ENCODE measurements at places on chromosomes 1 and 21. TPM values are rescaled to one million over a fixed set of nuclear protein-coding genes. Genes with fewer than 3 reads are reported as not detected.
A peak's percentile ranks its signal among the peaks of the same experiment; 100 is the strongest.

Gene PRAMEF26
- not detected for polyA plus RNA-seq

Gene FLG2
- polyA plus RNA-seq, result not detected

Gene SAMSN1
- 15.4 TPM for polyA plus RNA-seq

Gene CLCA1
- not detected for polyA plus RNA-seq

Gene KRTAP15-1
- polyA plus RNA-seq, result not detected

GRCh38 chr1:115338457-115338820 is 390 bp upstream of the NGF start:
- no peak for DNase-seq

DNA sequence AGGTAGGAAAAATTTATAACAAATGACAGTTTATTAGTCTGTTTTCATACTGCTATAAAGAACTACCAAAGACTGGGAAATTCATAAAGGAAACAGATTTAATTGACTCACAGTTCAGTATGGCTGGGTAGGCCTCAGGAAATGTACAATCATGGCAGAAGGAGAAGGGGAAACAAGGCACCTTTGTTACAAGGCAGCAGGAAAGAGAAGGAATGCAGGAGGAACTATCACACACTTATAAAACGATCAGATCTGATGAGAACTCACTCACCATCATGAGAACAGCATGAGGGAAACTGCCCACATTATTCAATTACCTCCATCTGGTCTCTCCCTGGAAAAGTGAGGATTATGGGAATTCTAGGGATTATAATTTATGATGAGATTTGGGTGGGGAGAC is 61.3 kb downstream of the ASB17 start:
- DNase-seq, result no peak

GRCh38 chr1:179079113-179079761 is 2.6 kb upstream of the TOR3A start:
- DNase-seq, result peak; percentile 57

DNA sequence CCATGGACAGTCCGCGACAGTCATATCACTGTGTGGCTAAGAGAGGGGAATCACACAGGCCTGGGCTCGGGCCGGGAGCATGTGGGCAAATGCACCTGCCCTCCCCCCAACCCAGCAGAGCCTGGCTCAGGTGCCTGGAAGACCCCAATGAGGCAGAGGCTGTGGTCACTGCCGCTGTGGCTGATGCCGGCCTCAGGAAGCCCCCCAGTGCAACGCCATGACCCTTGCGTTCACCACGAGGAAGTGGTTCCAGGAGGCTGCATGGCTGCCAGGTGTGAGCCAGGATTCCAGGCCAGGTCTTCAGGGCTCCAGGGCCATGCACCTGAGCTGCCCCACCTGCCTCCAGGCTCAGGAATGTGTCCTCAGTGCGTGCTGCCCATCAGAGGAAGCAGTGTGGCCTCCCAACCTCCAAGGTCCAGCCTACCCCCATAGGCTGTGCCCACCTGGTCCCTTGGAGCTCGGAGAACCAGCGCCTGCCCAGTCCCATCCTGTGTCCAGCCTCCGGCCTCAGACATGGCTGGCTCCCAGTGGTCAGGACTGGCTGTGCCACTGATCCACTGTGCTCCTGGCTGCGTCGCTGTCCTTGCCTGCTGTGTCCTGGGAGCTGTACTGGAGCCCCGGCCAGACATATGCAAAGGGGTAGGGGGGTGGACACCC is 8.0 kb downstream of the ARHGEF16 start:
- DNase-seq, result no peak

DNA sequence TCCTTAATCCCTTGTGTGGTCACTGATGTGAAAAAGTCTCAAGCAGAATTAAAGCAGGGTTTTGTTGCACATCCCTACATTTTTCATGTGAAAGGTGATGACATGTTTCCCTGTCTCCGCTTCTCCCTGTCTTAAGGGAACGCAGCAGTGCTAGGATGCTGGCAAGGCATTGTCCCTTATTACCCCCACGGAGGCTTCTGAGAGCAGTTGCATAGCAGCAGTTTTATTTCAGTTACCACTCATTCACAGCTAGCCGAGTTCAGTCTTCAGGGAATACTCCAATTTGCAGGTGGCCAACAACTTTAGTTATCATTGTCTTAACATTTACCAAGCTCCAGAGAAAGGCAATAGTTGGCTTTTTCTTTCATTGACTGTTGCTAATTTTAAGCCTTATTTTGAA is 89.1 kb downstream of the CLEC20A start:
- DNase-seq, result no peak

DNA sequence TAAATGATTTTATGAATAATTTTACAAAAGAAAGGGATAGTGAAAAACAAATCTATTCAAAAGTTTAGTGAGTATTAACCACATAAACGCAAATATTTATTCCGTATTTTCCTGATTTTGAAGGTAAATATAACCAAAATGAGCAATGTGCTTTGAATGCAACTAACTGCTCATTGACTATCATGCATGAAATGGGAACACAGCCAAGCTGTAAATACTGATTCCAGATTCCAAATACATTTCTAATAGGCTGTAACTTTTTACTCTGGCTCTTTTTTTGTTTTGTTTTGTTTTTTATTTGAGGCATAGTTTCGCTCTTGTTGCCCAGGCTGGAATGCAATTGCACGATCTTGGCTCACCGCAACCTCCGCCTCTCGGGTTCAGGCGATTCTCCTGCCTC is 41.8 kb downstream of the SELENOF start:
- no peak for DNase-seq

DNA sequence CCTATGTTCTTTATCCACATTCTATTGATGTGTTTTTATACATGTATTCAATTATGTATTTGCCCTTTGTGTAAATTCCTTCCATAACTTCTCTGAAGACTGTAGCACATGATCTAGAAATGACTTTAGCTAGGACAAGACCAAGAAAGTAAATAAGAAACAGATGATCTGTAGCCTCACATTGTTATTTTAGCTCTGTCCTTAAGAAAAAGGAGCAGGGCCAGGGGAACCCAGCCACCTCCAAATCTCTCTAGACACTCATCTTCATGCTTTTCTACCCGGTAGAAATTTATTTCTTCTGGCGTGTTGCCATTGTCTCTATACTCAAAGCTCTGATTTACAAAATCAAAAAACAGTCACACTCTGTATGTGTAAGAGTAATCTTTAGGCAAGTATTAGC is 27.1 kb downstream of the CDC7 start:
- DNase-seq, result no peak

All from immature natural killer cell (primary cell).